ENCODE measurements at places on chromosomes 7 and 10. TPM values are rescaled to one million over a fixed set of nuclear protein-coding genes. Genes with fewer than 3 reads are reported as not detected.

Gene CDHR1
- total RNA-seq: 9.3 TPM

Gene ACSM6
- total RNA-seq: not detected

DNA sequence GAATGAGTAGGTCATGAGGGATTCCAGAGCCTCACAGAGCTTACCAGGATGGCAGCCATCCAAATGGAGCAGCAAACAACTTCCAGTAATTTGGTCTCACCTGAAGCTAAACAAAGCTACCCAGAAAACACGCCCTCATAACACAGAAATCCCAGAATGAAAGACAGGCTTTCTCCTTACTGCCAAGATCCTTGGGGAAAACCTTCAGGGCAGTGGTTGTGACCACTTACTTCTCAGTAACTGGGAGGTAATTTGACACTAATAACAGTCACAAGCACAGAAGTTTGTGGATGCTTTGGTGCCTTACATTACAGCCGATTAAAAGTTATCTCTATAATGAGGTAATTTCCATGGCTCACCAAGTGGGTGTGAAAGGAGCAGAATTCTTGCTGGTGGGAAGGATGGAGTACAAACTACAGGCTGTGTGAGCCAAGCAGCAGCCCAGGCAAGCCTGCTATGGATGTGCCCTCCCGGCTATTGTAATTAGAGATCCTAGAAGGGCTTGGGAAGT is 10.4 kb downstream of the WDR91 start:
- DNase-seq: no peak

- no peak for DNase-seq
These were observed 448.7 kb upstream of the PFKP start for GRCh38 chr10:2618690-2619089.

DNA sequence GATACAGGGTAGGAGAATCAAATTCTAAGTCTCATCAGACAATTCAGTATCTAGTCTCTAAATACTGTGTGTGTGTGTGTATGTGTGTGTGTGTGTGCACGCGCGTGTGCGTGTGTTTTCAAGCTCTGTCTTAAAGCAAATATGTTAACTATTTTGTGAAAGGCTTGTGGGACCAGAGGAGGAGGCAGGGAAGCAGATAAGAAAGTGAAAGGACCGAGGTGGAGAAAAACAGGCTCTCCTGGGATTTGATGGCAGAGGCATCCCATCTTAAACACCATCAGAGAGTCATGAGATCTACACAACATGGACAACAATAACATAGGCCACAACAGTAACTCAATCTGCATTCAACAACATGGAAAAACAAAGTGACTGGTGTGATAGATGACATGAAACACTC is 67.1 kb downstream of the PIP4K2A start:
- DNase-seq: no peak

- no peak for DNase-seq
These were observed 77.3 kb upstream of the ARMC3 start for GRCh38 chr10:22850541-22850940.
